ENCODE measurements at places on chromosomes 11 and 22.

- no peak for DNase-seq
Observed at GRCh38 chr11:95547186-95547585, 242.4 kb downstream of the FAM76B start.

DNA sequence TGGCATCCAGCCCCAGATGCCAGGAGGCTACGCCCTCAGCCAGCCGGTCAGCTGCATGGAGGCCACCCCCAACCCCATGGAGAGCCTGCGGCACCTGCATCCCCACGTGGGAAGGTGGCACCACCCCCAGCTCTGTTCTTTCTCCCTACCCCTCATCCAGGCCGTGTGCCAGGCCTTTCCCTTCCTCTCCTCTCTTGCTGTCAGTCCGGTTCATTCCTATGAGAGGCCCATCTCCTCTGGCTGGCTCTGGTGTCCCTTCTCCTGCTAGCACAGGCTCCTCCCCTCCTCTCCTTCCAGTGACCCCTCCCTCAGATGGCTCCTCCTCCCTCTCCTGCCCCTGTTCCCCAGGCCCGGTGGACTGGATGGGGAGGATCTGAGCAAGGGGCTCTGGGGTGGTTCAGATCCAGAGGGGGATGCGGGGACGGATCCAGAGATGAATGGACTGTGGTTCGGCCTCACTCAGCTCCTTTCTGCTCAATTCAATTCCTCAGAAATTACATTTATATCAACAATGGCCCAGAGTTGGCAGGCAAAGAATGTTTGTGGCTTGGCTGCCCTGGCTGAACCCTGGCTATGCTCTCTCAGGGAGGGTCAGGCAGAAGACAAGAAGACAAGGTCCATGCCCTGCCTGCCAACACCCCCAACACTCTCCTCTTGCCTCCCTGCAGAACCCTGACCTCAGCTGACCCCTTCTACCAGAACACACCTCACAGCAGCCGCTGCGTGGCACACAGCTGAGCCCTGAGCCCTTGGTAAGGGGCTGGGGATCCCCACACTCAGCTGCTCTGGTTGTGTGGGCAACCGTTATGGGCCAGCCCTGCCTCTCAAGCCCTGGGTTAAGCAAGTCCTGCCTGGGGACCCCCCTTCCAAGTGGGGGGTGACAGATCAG, 18.5 kb upstream of the LRRC10B start:
- DNase-seq, result no peak

DNA sequence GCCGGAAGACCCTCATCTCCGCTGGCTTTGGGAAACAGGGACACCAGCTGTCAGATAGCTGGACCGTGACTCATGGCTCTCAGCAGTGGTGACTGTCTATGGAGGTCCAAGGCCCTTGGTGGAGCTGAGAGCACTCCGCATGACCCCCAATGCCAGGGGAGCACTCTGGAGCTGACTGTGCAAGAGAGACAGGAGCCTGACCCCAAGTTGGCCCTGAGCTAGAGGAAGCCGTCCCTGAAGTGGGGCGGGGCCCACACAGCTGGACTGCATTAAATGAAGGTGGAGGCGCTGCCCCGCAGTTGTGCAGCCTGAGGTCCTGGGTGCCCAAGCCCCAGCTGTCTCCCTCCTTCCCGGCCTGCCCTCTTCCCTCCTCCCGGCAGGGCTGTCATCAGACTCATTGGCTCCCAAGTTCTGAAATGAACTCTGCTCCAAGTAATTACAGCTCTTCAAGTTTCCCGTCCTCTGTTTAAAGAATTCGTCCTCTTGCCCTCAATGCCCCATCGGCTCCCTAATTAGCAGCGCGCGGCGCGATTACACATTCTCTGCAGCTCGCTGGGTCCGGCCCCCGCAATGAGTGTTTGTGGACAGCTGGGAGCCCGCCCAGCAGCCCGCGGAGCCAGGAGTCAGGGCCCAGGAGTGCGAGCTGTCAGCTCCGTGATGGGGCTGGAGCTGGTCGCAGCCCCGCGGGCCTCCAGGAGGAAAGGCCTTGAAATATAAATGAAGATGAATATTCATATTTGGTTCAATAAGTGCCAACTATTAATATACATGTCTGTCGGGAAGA, 93.2 kb upstream of the LMO1 start:
- DNase-seq, result no peak

DNA sequence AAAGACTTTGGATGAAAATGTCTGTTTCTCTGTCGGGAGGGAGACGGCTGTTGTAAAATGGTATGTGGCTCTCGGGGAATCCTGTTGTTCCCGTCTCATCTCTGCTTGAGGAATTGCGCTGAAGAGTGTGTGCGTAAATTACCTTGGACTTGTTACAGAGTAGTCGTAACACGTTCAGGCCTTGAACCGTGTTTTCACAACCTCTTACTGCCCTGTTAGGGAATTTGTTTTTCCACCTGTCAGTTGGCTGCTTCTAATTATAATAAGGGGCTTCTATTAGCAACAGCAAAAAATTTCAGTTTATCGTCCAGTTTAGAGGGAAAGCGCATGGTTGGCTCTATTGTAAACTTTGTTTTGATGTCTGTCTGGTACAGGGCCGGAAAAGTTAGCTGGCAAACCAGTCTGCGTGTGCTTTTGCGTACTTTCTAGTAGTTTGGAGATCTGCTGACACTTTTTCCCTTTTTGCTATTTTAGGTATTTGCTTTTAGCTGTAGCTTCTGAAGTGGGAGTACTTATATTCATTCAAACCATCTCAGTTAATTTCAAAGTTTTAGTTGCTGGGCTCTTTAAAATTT, 1.5 kb downstream of the HIPK3 start:
- DNase-seq, result no peak

- DNase-seq, result no peak
Observed at GRCh38 chr11:91136631-91137030, 913.8 kb upstream of the CHORDC1 start.

DNA sequence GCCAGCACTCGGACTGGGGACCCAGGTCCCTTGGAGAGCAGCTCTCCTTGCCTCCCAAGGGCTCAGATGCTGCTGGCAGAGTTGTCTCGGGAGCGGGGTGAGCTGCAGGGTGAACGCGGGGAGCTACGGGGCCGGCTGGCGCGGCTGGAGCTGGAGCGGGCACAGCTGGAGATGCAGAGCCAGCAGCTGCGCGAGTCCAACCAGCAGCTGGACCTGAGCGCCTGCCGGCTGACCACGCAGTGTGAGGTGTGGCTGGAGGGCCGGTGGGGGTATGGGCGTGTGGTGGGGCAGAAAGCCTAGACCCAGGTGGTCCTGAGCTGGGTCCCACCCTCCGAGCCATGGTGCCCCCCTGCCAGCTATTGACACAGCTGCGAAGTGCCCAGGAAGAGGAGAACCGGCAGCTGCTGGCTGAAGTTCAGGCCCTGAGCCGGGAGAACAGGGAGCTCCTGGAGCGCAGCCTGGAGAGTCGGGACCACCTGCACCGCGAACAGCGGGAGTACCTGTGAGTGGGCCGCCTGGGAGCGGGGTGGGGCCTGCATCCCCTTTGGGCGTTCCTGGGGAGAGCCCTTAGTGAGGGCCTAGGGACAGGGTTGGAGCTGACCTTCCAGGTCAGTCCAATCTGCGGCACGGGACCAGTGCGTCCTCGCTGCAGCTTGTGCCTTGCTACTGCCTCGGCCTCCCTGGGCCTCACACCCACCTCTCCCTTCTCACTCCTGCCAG, 5.8 kb upstream of the RPS6KA4 start:
- DNase-seq, result no peak

- no peak for DNase-seq
Observed at GRCh38 chr11:82929121-82929520, 27.6 kb downstream of the DDIAS start.

DNA sequence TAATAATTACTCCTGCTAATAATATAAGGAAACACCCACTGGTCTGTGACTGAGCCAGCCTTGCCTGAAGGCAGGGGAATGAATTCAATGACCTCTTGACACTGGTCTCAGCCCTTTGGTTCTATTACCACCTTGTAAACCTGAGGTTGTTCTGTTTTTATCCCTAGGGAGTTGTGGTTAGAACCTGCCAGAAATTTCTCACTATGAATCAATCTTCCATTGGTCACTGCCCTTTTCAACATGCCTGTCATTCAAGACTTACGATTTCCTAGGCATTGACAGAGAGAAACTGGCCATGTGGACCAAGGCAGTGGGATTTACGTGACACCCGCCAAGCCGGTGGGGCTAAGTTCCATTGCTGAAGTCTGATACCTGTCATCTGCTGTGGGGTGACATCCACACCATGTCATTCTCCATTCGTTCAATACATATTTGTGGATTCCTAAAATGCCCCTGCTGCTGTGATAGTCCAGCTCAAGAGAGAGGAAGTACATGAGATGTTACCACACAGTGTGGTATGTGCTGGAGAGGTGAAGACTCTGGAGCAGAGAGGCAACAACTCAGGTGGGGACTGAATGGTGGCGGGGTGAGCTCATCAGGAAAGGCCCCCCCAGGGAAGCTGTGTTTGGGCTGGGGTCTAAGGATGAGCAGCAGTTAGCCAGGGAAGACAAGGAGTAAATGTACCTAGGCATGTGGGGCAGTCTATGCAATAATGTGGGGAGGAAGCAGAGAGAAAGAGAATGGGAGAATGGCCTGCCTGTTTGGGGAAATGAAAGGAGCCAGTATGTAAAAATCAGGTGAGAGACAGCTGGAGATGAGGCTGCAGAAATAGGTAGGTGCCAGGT, 15.2 kb upstream of the EHF start:
- DNase-seq, result no peak

GRCh38 chr11:114598461-114598860, 2.9 kb upstream of the NXPE4 start:
- DNase-seq, result no peak

GRCh38 chr11:57294225-57295131, 30.3 kb downstream of the TNKS1BP1 start:
- DNase-seq, result no peak

- no peak for DNase-seq
Observed at GRCh38 chr11:9861860-9862725, 198.2 kb downstream of the SWAP70 start.

DNA sequence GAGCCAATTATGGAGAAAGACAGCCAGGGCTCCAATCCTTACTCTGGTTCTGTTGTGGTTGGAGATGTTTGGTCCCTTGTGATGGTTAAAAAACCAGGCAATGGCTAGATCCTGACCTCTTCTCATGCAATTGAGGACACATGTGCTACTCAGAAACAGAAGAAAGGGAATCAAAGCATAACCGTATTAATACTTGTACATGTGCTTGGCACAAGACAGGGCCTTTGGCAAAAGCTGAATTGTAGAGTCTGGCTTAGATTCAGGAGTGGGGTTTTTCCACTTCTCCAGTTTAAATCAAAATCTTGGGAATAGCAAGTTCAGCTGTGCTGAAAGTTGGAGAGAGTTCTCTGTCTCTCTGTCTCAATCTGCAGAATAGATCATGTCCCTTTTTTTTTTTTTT, 80.1 kb upstream of the E2F8 start:
- no peak for DNase-seq

DNA sequence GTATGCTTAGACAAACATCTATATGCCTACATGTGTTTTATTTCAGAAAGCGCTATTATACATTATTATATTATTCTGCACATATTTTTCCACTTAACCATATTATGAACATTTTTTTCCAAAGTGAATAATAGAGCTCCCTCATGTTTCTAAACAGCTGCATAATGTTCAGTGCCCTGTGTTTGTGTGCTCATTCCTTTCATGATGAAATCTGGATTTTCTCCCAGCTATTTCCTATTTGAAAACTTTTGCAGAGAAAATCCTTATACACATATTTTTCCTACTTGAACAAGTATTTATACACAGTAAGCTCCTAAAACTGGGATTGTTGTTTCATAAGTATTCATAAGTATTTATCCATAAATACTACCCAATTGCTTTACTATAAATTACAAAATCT, 18.1 kb upstream of the RFPL2 start:
- no peak for DNase-seq

- DNase-seq, result no peak
Observed at GRCh38 chr11:108873310-108873709, 208.4 kb downstream of the DDX10 start.

GRCh38 chr11:25860677-25861450, 471.1 kb upstream of the ANO3 start:
- no peak for DNase-seq

GRCh38 chr11:78339945-78340344, 77.7 kb downstream of the GAB2 start:
- DNase-seq, result no peak

DNA sequence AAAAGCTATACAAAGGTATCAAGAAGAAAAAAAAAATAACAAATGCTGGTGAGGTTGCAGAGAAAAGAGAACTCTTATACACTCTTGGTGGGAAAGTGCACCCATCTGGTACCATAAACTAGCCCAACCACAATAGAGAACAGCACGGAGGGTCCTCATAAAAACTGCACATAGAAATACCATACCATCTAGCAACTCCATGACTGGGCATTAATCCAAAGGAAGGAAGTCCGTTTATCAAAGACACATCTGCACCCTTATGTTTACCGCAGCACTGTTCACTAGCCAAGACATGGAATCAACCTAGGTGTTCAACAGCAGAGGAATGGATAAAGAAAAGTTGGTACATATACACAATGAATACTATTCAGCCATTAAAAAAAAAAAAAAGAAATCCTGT, 10.8 kb upstream of the CLDN5 start:
- DNase-seq, result no peak

DNA sequence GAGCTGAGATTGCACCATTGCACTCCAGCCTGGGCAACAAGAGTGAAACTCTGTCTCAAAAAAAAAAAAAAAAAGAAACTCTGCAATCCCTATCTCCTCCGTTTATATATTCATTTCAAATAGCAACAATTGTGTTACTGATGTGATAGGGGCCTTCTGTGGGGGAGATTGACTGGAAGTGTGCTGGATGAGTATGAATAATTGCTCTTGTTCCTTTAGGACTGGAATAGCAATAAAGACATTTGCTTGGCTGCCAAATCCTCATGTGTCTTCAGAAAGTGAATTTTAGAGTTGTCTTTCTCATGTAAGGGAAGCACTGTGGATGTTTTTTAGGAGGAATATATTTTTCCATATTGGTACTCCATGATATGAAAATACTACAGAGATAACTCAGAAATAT, 21.1 kb upstream of the ME3 start:
- DNase-seq, result no peak

- no peak for DNase-seq
Observed at GRCh38 chr11:129346916-129347315, 28.7 kb upstream of the BARX2 start.

DNA sequence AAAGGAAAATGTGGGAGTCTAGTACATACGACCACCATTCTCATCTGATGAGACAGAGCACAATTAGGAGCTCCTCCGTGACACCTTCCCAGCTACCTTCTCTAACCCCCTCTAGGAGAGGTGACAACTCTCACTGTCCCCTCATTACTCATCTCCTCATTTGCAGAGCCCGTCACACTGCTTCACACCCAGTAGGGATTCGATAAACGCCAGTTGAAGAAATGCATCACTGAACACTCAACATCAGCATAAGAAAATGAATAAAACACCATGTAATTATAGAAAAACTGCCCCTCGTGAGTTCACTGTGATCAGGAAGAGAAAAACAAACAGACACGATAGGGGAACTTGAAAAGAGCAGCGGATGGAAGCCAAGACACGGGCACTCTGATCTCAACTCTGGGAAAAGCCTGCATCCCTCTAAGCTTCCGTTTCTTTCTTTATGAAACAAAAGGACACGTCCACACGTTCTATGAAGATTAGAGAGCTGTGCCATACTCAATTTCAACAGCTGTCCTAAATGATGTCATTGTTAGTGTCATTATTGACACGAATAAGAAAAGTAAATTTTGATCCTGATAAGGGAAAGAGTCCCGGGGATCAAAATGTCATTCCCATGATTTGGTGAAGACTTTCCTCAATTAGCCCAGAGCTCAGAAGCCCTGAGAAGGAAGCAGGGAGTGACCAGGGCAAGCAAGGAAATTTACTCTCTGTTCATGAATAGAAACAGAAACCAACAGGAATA, 356.9 kb downstream of the LARGE1 start:
- no peak for DNase-seq
